ENCODE measurements at places on chromosomes 13 and 19. TPM values are rescaled to one million over a fixed set of nuclear protein-coding genes. Genes with fewer than 3 reads are reported as not detected.

- DNase-seq: no peak
Measured at GRCh38 chr13:91399189-91400062, 1.0 kb downstream of the GPC5 start.

- peak; percentile 3 for DNase-seq
Measured at GRCh38 chr13:112174476-112175110, 107.6 kb downstream of the SOX1 start.

DNA sequence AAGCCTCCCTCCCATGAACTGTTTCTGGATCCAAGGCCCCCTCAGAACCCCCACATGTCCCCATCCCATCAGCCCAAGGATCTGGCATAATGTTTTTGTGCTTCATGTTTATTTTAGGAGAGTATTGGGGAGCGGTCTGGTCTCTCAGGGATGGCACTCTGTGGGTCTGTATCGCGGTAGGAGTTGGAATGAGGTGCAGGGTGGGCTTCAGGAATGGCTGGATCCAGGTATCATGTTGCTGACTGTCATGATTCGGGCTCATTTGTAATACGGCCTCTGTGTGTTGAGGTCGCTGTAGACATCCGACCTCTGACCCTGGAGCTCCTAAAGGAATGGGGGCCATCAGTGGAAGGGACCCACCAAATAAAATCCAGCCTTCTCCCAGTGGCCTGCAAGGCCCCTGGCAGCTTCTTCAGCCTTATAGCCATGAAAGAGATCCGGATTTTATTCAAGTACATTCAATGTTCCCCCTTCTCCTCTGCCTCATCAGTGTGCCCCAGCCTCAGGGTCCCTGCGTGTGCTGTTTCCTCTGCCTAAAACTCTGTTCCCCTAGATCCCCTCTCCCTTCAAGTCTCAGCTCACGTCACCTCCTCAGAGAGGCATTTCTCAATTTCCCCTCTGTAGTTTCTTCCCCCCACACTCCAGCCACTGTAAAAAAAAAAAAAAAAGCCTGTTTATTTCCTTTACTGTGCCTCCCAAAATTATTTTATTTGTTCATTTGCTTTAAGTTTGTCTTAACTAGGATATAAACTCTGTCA, 2.2 kb downstream of the HCST start:
- no peak for DNase-seq

DNA sequence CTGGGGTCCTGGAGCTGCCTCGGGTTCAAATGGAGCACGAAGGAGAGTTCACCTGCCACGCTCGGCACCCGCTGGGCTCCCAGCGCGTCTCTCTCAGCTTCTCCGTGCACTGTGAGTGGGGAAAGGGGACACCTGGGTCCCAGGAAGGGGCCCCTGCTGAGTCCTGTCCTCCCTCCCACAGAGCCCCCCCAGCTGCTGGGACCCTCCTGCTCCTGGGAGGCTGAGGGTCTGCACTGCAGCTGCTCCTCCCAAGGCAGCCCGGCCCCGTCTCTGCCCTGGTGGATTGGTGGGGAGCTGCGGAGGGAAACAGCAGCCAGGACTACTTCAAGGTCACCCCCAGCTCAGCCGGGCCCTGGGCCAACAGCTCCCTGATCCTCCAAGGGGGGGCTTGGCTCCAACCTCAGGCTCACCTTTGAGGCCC, 11.0 kb upstream of the SIGLEC11 start:
- no peak for DNase-seq

Gene C19orf67
- not detected for total RNA-seq

Gene ZNF534
- not detected for total RNA-seq

Gene INSL3
- not detected for total RNA-seq

Data from H4 (cell line).